ENCODE measurements at places on chromosomes 5 and 9.

DNA sequence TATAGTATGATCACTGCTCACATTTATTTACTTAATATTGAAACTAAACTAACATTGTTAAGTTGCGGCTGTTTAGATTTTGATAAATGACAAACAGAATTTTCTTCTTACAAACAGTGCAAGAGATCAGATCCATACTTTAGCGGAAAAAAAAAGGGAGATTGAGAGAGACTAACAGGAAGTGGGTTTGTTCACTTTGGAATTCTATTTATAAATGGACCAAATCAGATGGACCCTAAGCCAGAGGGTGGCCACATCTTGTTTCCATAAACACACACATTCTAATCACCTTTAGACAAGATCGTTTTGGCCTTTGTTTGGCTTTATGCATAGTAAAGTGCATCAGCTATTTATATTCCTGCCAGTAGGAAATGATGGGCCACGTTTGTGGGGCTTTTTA lies 381.4 kb upstream of the CD180 start:
- no peak for DNase-seq

DNA sequence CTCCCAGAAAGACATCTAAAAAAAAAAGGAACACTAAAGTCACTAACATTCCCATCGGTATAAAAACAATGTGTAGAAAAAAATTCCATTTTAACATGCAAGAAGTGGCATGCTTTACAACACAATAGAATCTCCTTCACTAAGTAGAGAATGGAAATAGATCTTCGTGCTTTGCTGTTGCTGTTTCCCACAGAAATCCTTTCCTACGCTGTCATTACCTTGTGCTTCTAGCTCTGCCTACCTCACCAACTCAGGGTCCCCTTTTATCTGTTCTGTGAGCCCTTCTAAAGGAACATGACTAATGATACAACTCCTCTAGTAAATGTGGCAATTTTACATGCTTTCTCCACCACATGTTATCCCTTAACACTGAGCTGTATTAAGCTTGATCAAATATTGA lies 202.9 kb downstream of the MCTP1 start:
- DNase-seq = no peak

DNA sequence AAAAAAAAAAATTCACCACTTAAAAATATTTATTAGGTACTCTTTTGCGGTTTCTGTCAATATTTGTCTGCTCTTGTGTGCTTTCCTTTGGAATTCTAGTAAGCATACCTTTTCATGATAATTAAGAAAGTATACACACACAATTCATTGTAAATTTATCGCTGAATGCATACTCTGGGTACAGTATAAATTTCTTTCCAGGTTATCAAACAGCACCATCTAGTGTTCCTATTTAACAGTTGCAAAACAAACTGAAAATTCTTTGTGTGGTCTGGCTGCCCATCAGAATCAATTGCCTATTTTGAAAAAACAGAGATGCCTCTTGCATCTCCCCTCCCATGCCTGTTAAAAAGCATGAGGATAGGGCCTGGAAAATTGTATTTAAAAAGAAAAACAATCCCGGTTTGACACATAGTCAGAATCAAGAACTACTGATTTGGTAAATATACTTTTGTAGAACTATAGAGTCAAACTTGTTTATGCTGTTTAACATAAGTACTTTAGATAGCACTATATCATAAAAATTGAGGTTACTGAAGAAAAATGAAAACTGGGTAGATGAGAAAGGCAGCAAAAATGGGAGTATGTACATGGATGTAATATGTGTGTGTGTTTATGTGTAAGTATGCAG lies 16.2 kb downstream of the PGGT1B start:
- no peak for DNase-seq

DNA sequence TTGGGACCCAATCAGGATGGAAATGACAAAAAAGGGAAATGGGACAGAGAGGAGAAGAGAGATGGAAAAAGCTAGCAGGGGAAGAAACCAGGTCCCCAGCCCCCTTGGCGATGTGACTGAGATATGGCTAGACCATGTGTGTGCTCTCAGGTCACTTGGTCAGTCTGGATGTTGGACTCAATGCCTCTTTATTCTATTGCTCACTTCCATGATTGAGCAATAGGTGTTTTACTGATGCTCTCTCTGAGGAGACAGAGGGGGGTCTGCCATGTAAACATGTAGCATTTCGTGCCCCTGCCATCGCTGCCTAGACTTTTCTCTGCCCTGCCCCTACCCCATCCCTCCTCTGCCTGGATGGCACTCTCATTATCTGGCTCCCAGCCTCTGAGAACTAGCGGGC lies 150.6 kb downstream of the DROSHA start:
- DNase-seq = no peak

- peak; percentile 3 for DNase-seq
Observed at GRCh38 chr5:110590187-110590586, 136.3 kb downstream of the TMEM232 start.

GRCh38 chr5:173477345-173478040 lies 139.0 kb downstream of the BOD1 start:
- DNase-seq = peak; percentile 63

DNA sequence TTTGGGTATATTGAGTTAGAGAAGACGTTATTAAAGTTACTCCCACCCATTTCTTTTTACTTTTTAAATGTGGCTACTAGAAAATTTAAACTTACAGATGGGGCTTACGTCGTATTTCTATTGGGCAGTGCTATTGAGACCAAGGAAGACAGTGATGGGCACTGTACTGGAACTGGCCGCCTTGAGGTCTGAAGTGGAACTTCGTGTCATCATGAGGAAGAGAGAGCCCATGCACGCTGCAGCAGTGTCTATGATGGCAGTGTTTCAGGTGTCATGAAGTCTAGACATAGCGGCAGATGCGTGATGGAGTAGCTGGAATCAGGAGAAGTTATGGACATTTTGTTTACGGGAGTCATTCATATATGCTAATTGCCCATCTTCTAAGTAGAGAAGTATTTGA lies 143.7 kb downstream of the LRRC70 start:
- DNase-seq = no peak

GRCh38 chr5:68041293-68041692 lies 174.3 kb upstream of the PIK3R1 start:
- DNase-seq = no peak

DNA sequence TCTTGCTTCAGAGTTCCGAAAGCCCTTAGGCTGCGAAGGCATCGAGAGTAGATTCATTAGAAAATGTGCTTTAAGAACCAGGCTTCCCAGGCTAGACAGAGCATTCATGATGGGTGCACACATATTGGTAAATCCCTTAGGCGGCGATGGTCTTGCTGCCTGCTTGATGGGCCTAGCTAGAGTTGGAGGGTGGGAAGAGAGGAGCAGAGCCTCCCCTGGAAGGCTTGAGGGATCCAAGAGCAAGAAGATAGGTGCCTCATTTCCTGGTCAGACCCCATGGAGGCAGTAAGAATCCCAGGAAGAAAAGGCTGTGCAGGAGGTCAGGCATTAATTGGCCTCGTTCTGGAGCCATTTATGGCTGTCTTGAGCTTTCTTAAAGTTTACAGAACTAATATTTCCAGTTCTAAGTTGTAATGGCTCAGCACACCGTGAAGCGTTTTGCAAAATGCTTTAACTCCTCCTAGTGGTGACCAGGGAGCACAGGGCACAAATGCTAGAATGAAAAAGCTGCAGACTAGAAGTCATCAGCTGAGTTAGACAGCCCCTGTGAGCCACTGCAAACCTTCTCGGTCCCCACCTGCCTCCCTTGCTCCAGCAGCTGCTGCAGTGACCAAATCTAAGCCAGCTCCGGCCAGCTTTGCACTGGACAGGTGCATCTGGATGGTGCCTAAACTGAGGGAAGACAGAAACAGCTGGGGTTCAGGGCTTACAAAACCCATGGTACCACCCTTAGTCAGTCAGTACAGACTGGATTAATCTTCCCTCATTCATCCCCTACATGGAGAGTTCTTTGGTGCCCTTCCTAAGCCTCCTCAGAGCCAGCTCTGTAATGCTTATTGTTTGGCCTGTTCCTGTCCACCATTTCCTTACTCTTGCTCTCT lies 14.7 kb downstream of the SLC45A2 start:
- DNase-seq = no peak

DNA sequence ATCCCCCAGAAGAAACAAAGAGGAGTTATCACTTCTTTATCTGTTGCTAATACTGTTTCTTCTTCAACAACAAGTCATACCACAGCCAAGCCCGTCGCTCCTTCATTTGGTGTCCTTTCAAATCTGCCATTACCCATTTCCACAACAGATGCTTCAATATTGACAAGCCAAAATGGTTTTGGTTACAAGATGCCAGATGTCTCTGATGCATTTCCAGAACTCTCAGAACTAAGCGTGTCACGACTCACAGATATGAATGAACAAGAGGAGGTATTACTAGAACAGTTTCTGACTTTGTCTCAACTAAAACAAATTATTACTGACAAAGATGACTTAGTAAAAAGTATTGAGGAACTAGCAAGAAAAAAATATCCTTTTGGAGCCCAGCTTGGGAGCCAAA lies 16.0 kb upstream of the HAND1 start:
- no peak for DNase-seq

DNA sequence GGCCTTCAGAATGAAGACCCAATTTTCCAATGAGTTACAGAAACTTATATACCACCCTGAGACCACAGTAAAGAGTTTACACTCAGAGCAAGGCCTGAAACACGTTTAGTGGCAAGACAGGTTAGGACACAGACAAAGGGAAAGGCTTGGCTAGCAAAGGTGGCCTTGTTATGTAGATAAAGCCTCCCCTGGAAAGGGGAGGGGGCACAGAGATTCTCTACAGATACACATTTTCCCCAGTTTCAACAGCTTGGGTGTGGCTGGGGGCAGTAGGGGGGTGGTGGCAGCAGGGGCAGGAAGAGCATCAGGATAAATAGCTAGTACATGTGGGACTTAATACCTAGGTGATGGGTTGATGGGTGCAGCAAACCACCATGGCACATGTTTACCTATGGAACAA lies 51.9 kb upstream of the PPP1R2B start:
- DNase-seq = no peak

DNA sequence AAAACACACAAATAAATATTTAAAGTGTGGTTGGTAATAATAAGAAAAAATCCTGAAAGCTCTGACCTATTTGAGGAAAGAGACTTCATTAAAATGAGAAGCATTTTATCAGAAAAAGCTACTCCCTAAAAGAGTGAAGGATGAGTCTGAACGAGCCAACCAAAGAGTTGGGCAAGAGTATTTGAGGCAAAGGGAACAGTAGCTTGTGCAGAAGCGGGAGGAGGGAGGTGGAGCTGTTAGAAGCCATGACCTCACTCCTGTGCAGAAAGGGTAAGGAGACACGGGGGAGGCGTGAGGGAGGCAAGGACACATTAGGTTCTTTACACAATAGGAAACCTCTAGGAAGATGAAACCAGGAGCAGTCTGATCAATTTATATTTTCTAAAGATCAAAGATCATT lies 29.4 kb downstream of the SH3RF2 start:
- no peak for DNase-seq

DNA sequence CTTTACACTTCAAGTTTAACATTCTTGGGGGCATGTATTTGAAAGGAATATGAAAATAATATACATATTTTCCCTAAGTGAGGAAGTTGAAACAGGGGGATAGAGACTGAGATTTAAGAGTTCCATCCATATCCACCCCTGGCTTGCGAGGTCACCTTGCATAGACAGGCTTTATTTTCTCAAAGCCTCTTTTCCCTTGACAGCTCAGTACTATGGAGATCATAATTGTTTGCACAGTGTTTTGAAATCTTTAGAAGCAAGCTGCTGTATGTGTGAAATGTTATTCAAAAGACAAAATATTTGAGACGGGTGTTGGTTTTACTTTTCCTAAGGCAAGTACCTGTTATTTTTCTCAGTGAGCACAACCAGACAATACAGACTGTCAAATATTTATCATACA lies 163.1 kb downstream of the LRRC70 start:
- no peak for DNase-seq

GRCh38 chr9:129667378-129667777 lies 1.9 kb downstream of the PRRX2 start:
- no peak for DNase-seq

- DNase-seq = peak; percentile 94
Observed at GRCh38 chr5:175246242-175246888, 197.6 kb downstream of the DRD1 start.

GRCh38 chr5:103327451-103327850 lies 68.9 kb downstream of the MACIR start:
- no peak for DNase-seq

DNA sequence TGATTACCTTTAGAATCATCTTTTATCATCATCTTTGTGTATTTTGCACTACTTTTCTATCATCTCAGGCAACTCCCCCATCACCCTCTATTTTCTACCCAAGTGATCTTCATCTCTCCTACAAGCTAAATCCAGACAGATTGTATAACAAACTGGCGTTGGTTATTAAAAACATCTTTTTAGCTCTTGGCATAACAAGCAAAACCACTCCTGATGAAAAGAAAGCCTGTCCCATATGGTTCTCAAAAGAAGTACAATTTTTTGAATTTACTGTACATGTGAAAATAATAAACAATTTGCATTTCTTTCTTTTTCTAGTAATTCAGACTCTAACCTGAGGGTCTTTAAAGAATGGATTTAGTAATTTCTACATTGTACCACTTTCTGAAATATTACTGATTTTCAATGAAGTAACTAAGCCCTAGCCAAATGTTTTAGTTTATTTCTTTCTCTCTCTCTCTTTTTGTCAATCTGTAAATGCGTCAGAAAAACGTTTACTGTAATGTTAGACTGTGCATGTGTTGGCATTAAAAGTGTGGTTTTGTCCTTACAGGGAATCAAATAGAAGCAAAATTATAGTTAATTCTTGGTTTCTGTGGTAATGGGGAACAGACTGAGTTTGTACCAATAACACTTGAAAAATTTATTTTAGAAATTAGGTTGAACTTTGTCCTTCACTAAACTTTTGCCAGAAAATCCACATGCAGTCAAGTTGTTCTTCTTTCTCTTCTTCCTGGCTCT lies 52.5 kb upstream of the RPS23 start:
- no peak for DNase-seq

GRCh38 chr5:104817127-104817526 lies 1254.5 kb upstream of the NUDT12 start:
- no peak for DNase-seq

DNA sequence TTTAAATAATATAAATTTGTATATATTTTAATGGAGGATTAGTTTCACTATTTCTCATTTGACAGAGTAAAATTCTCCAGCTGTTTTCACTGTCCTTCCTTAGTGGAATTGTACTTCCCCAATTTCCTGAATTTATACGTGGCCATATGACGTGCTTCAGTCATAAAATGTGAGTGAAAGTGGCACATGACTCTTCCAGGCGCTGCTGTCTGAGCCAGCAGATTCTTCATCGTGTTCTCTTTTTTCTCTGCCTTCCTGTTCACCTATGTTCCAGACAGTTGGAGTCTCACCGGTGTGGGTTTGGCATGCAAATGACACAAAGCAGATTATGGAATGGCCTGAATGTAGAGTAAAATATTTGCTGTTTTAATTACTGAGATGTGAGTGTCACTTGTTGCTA lies 684.1 kb downstream of the SEMA5A start:
- DNase-seq = no peak

- DNase-seq = no peak
Observed at GRCh38 chr5:88401686-88402085, 133.0 kb upstream of the TMEM161B start.

- no peak for DNase-seq
Observed at GRCh38 chr9:3585606-3586005, 59.8 kb upstream of the RFX3 start.

- DNase-seq = no peak
Observed at GRCh38 chr5:155794795-155795194, 532.2 kb upstream of the SGCD start.

All from AG09309 (cell line).